ENCODE measurements at places on chromosomes 5 and 9.

DNA sequence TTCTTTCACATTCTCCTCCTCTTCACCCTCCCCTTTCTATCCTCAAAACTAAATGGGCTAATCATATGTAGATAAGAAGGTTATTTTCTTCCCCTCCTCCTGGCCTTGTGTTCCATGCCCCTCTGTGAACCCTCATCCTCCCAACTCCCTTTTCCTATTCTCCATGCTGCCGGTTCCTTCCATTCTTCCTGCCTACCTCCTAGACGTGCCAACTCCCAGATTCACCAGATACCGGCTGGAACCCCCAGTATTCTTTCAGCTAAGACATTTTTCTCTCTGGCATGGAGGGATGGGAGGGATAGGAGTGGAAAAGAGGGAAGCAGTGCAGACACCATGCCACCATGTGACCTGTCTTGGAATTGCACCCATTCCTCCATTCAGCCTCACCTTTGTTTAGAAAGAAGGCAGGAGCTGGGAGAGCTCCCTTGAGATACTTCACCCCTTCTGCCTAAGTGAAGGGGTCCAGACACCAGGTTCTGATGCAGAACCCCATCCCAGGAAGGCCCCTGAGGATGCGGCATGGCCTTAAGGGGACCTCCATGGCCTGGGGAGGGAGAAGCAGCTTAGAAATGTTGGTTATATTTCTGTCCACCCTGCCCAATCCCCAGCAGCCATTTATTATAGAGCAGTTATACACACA lies 4.8 kb downstream of the DNAJB5 start:
- no peak for DNase-seq

GRCh38 chr5:150109921-150110320 lies 23.6 kb upstream of the CSF1R start:
- no peak for DNase-seq

DNA sequence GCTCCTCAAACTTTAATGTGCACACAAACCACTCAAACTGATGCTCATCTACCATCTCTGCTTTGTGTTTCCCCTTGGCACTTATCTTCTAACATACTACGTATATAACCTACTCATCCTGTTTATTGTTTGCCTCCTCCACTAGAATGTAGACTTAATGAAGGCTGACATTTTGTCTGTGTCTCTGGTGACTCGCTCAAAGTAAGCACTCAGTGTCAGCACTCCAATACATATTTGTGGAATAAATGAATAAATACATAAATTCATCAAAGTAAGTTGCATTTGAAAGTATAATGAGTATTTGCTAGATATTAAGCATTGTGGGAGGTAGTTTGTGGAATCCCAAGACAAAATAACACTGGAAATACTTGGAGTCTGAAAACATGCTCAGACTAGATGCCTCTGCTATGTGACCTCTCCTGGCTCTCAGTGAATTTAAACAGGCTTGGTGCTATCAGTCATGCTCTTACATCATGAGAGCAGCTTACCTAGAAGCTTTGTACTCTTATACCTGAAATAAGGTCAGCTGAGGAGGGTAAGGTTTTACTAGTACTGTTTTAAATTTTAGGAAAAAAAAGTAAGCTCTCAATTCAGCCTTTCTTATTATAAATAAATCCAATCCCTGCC lies 37.0 kb upstream of the RANBP6 start:
- no peak for DNase-seq

GRCh38 chr5:14834062-14834461 lies 37.5 kb downstream of the ANKH start:
- no peak for DNase-seq

DNA sequence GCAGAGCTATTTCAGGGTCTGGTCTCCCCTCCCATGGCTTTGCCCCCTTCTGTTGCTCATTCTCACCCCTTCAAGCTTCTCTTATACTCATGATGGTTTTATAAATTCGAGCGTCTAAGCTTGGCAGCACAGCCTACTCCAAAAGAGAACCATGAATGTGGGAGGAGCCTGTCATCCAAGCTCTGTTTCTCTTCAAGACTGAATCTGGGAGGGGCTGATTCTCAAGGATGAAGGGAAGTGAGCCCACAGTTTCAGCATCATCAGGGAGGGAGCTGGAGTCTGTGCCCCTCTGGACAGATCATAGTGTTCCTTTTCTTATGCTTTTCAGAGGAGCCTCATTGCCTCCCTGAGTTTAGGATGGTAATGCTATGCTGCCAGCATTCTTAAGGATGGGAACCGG lies 168.6 kb downstream of the CFAP90 start:
- no peak for DNase-seq

- DNase-seq: no peak
Measured at GRCh38 chr5:123705741-123706140, 193.8 kb downstream of the CSNK1G3 start.

GRCh38 chr9:135308821-135309762 lies 170.5 kb upstream of the PPP1R26 start:
- DNase-seq: no peak

GRCh38 chr5:111337688-111338087 lies 113.5 kb downstream of the CAMK4 start:
- no peak for DNase-seq

GRCh38 chr5:77881528-77881927 lies 105.4 kb upstream of the TBCA start:
- DNase-seq: no peak

GRCh38 chr5:55997742-55998351 lies 3.1 kb upstream of the IL6ST start:
- no peak for DNase-seq

DNA sequence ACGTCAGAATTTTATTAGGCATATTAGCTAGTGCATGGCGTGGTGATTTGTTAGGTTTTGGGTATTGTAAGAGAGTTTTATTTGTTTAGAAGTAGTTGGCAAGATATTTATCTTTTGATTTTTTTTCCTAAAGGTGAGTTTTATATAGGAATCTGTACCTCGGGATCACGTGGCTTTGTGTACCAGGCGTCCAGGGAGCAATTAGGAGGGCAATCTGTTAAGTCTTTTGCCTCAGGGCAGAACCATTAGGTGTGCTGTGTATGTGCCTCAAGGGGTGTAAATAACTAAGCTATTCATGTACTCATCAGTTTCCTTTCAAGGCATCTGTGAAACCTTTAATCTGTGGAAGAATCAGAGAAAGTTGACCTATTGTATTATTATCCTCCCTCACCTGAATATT lies 39.4 kb downstream of the ZSWIM6 start:
- no peak for DNase-seq

GRCh38 chr5:8333485-8333884 lies 464.5 kb downstream of the MTRR start:
- no peak for DNase-seq

DNA sequence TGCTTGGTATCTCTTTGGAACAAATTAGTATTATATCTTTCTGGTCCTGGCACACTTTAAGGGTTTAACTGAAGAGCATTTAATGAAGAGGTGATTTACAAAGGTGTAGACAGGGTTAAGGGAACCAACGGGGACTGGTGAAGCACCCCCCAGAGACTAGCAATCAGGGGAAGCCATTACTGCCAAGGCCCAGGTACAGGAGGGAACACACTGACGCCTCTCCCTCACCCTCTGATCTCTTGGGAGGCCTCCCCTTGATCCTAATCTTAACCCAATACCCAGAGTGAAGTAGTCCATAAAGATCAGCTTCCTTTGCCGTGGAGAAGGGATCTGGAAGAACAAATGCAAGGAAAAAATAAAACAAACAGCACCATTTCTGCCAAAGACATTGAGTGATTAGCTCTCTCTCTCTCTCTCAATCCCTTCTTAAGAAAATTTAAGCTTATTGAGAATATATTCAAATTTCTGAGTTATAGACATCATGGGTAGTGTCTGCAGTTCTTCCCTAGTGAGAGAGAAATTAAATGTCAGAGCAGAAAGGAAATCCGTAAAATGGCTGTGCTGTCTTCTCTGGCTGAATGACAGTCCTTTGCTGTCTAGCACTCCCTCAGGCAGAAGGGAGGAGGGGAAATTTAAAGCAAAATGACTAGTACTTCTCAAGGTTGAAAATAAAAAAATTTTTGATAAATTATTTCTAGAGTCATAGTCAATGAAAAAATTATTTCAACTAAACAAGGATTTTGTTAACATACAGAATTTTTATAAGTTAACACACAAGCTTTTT lies 20.0 kb downstream of the F2R start:
- peak; percentile 22 for DNase-seq

- no peak for DNase-seq
Measured at GRCh38 chr5:58064801-58065200, 395.1 kb downstream of the PLK2 start.

DNA sequence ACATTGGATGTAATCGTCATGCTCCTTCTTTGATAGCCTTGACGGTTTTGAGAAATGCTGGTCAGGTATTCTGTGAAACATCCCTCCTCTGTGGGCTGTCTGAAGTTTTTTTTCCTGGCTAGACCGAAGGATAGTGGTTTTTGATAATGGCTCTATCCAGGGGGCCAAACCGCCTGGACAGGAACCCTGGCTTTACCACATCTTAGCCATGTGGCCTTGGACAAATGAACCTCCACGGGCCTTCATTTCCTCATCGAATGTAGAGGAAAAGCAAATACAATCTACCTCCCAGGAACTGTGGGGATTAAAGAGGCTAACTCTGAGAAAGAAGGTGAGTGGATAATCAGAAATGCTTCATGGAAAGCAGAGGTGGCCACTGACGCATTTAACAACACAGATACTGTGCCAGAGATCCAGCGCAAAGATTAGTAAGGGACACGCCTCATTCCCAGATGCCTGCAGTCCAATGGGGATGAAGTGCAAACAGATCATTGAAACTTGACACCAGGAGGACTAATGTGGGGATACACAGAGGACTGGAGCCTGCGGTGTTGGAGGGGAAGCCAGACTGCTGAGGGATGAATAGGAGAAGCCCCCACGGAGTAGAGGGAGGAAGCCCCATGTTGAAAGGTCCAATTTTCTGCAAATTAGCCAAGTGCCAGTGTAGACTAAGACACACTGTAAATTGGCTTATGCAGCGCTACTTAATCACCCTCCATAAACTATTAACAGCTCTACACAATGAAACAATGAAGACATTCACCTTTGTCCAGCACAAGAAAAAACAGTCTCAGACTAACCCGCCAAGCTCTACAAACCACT lies 41.6 kb downstream of the MYO10 start:
- no peak for DNase-seq

- no peak for DNase-seq
Measured at GRCh38 chr5:150809363-150809762, 30.8 kb downstream of the SMIM3 start.

- DNase-seq: no peak
Measured at GRCh38 chr9:109771087-109771486, 8.9 kb upstream of the PALM2AKAP2 start.

DNA sequence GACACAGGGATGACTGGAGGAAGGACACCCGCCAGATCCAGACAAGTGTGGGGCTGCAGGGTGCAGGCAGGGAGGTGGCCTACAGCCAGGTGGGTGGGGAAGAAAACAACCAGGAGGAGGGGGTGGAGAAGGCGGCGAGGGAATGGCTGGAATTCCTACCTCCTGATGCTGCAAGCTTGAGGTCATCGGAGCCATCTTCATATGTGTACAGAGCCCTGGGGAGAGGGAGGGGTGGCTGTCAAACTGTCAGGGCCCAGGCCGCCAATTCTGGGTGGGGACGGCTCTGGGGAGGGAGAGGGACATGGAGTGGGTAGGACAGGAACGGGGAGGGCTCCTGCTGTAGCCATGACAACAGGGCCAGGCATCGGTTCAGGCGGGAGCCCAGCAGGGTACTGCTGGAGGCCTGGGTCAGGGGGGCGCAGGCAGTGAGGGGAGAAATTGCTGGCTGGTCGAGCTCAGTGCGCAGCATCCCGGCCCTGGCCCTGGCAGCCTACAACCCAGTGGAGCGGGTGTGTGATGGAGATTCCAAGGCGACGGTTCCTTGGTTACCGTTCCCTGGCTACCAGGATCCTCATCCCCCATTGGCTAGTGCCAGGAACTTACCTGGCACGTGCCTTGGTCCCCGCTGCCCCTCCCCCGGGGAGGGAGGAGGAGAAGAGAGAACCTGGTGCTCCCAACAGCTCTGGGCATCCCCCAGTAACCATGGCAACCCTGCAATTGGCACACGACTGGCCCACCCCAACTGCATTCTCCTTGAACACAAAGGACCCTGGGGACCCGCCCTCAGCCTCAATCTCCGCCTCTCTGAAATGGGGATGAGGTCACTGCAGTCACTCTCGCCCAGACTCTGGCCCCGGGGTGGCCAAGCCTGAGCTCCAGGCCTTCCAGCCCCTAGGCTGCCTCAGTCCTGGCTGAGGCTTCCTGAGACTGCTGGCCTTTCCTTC lies 4.5 kb downstream of the DBN1 start:
- DNase-seq: no peak
